ENCODE measurements at places on chromosomes 2 and 18.

GRCh38 chr2:32656069-32656468 is 28.2 kb downstream of the TTC27 start:
- DNase-seq, result no peak
- H3K36me3 ChIP-seq, result no peaks in the 10 kb centered on the region
- H3K27me3 ChIP-seq, result no peaks in the 10 kb centered on the region
- no peak overlapping the region for H3K27ac ChIP-seq

- H3K27ac ChIP-seq, result no peak overlapping the region
- no peak overlapping the region for H3K4me3 ChIP-seq
- no peaks in the 10 kb centered on the region for H3K36me3 ChIP-seq
- no peaks in the 10 kb centered on the region for H3K27me3 ChIP-seq
- DNase-seq, result peak; percentile 52
Measured at GRCh38 chr2:26630669-26631360, 10.4 kb downstream of the CIB4 start.

DNA sequence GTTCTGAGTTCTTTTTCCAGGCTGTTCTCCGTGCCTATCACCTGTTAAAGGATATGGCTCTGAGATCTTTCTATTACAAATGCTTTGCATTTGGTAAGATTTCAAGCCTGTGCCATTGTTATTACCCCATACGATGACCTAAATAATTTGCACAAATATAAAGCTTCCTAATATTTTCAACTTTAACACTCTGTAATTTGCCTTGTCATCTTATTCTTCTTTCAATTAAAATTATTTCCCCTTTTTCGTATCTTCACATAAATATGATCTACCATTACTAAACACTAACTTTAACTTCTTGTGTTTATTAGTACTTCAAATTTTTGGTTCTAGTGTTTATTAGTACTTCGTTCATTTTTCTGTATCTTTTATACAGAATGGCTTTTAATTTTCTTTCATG is 3.2 kb upstream of the MSL3B start:
- peaks cover 8% of the 10 kb centered on the region for H3K27me3 ChIP-seq
- H3K36me3 ChIP-seq, result no peaks in the 10 kb centered on the region
- no peak overlapping the region for H3K27ac ChIP-seq
- no peak for DNase-seq
- H3K4me3 ChIP-seq, result no peak overlapping the region

DNA sequence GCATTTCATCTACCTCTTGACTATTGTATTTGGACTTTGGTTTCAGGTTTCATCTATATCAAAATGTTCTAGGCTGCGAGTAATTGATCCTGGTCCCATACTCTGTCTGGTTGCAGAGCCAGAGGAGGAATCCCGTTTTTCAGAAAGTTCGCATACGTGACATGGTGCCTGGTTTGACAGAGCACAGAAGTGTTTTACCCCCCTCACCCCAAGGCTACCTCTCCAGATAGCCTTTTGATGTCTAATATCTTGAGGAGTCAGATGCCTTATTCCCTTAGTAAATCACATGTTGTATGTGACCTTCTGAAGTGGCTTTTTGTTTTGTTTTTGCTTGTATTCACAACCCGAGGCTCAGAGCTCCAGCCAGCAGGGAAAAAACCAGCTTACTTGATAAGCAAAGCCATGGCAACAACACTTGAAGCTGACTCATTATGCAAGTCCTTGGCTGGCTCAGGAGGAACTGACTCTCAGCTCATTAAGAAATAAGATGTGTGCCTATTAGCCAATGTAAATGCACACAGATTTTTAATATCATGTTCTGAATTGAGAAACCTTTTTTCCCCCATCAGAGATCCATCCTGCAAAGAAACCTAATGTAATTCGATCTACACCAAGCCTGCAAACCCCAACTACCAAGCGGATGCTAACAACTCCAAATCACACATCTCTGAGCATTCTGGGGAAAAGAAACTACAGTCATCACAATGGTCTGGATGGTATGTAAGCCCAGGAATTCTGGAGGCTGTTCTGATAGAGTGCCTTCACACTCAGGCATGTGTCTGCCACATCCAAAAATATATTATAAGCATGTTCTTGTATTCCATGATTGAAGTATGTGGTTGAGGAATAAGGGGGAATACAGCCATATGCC is 41.4 kb downstream of the OXER1 start:
- H3K4me1 ChIP-seq, result peaks cover 19% of the 10 kb centered on the region
- peak; percentile 58 for DNase-seq
- peak overlapping the region; percentile 21 for H3K27ac ChIP-seq
- H3K27me3 ChIP-seq, result no peaks in the 10 kb centered on the region

DNA sequence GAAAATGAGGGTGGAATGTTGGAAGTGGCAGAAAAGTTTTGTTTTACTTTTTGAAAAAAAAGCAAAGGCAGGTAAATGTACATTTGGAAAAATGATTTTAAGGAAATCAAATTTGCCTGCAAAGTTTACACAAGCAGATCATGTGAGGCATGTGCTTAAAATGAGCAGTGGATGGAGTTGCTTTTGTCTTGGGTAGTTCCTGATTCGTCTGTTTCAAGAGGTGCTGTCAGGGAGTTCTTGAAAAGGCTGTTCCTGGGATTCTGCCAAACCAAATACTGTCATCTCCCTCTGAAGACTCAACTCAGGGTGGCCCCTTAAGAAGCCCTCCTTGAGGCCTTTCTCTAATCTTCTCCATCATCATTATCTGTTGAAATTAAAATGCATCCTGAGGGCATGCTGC is 59.0 kb downstream of the TACR1 start:
- no peak overlapping the region for H3K27ac ChIP-seq
- no peaks in the 10 kb centered on the region for H3K4me1 ChIP-seq
- DNase-seq, result no peak
- H3K27me3 ChIP-seq, result no peaks in the 10 kb centered on the region
- H3K36me3 ChIP-seq, result no peaks in the 10 kb centered on the region
